ENCODE measurements at places on chromosomes 2 and 18.

DNA sequence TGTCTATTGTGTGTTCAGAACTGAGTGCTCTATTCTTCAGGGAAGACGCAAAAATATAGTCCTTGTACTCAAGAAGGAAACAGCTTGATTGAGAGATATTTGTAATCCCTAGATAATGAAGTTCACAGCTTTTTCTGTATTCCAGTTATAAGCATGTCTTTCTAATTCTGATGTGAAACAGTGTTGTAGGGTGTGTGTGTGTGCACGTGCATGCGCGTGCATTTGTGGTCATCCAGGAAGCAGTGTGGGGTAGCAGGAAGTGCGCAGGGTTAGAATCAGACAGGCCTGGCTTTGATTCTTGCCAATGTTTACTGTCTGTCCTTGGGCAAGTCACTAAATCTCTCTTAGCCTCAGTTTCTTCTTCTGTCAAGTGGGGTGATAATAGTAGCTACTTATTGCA, 87.9 kb downstream of the NPAS2 start:
- DNase-seq, result no peak

- no peak for DNase-seq
Measured at GRCh38 chr18:51193621-51194287, 3.7 kb downstream of the MEX3C start.

GRCh38 chr2:111689941-111690340, 194.1 kb downstream of the ANAPC1 start:
- DNase-seq, result no peak

GRCh38 chr2:160647967-160648685, 154.5 kb upstream of the RBMS1 start:
- no peak for DNase-seq

- no peak for DNase-seq
Measured at GRCh38 chr2:221943076-221943810, 355.6 kb downstream of the PAX3 start.

DNA sequence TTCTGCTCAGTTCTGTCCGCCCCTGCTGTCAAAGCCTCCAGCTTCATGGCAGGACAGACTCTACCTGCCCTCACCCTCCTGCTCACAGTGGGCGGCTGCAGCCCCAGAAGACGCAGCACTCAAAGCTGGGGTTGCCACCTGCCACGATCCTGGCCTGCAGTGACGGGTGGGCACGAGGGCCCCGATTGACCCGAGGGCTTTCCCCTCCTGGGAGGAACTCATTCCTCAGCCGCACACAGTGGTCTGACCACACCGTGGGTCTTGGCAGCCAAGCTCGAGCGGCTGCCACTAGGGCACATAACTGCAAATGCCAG, 47.1 kb downstream of the HS6ST1 start:
- DNase-seq, result no peak

- no peak for DNase-seq
Measured at GRCh38 chr2:8217468-8218030, 464.3 kb upstream of the ID2 start.

DNA sequence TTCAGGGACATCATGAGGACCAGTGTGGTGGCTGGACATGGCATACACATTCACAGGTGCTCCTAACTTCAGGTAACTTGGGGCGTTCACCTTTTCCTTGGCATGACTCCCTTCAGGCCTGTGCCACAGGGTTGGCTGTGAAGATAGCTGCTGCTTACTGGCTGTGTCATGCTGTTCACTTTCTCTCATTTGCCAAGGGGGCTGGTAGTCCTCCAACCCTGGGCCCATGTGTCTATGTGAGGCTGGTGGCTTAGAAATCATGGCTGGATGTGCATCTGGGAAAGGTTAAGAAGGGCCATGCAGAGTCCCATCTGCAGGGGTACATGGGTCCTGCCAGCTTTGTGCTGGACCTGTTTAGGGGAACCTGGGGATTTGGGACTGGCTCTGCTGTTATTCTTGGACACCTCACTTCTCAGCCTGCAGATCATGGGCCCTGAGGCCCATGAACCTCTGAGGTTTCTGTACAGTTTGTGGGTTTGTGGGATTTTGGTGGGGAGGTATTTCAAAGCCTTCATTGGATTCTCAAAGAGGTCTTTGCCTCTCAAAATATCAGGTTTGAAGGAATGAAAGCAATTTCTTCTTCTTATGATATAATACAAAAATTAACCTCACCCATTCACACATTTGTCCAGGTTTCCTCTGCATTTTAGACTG, 62.9 kb downstream of the FHOD3 start:
- no peak for DNase-seq

Data from OCI-LY7 (cell line).